ENCODE measurements at places on chromosomes 13 and 19. TPM values are rescaled to one million over a fixed set of nuclear protein-coding genes. Genes with fewer than 3 reads are reported as not detected.

FXYD7 gene
- total RNA-seq, result not detected

CEACAM7 gene
- not detected for total RNA-seq

PRR22 gene
- 0.93 TPM for total RNA-seq

TLE6 gene
- 2.7 TPM for total RNA-seq

CYP4F8 gene
- total RNA-seq, result not detected

KISS1R gene
- total RNA-seq, result not detected

SIGLEC8 gene
- not detected for total RNA-seq

LGI4 gene
- total RNA-seq, result 0.73 TPM

PODNL1 gene
- 0.33 TPM for total RNA-seq

GARIN5A gene
- not detected for total RNA-seq

KLK12 gene
- not detected for total RNA-seq

ADGRE3 gene
- not detected for total RNA-seq

PRR36 gene
- total RNA-seq, result not detected

CRX gene
- not detected for total RNA-seq

MLLT1 gene
- total RNA-seq, result 7.9 TPM

PSG1 gene
- total RNA-seq, result not detected

POLR2E gene
- total RNA-seq, result 69.2 TPM

DZIP1 gene
- total RNA-seq, result 23.3 TPM

NUP62 gene
- 55.8 TPM for total RNA-seq

RHPN2 gene
- total RNA-seq, result 5.7 TPM

TMEM91 gene
- 1.8 TPM for total RNA-seq

OR7C1 gene
- 1.5 TPM for total RNA-seq

POGLUT2 gene
- 13.8 TPM for total RNA-seq

CYP2S1 gene
- 0.62 TPM for total RNA-seq

MIPEP gene
- 33.0 TPM for total RNA-seq

CD22 gene
- total RNA-seq, result 0.33 TPM

TYROBP gene
- total RNA-seq, result not detected

BEST2 gene
- not detected for total RNA-seq

IL27RA gene
- 4.7 TPM for total RNA-seq

IGFL3 gene
- not detected for total RNA-seq

IGFL1 gene
- not detected for total RNA-seq

JAK3 gene
- 3.1 TPM for total RNA-seq

ERICH4 gene
- not detected for total RNA-seq

ACP5 gene
- total RNA-seq, result 133 TPM
